NCI-H146 (cell line): ENCODE measurements at places on chromosomes 2 and 18.

- no peak for DNase-seq
These were observed 161.3 kb upstream of the UBE2E3 start for GRCh38 chr2:180819106-180819505.

DNA sequence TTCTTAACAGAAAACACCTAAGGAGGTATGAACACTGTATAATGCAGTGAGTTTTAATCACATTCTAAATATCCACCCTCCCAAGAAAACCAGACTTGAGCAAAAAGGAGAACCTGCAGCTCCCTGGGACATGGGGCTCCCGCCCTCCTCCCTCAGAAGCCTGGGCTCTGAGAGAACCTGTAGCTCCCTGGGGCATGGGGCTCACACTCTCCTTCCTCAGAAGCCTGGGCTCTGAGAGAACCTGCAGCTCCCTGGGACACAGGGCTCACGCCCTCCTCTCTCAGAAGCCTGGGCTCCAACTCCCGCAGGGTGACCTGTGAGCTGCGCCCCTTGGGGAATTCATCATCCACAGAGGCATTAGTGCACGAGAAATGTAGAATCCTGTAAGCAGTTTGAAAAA is 222.9 kb downstream of the SNTG2 start:
- DNase-seq, result no peak

DNA sequence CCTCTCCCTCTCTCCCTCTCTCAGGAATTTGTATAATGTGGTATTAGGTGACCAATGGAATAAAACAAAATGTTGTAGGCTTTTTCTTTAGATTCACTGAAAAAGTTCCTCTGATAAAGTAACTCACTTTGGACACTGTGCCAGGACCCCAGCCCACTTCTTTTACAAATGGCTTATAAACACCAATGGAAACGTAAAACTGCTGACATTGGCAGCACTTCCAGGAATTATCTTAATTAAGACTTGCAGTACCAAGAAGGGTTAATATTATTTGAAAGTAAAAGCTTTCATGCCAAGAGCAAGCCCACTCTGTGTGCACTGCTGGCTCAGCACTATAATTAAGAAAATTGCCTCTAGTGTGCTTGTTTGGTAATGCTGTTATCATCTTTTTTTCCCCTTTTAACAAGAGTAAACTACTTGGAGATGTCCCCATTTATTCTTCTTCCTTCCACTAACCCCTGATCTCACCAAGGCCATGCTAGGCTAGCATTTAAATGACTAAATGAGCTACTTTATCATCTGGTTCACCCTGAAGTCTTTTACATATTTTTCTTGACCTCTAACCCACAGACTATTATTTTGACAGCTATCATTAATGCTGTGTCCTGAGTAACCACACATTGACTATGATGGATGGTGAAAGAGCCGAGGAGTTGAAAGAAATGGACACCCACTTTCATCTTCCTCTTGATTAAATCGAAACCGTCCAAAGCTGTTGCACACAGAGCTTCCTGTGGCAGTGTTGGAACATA is 232.2 kb upstream of the ETAA1 start:
- peak; percentile 22 for DNase-seq

DNA sequence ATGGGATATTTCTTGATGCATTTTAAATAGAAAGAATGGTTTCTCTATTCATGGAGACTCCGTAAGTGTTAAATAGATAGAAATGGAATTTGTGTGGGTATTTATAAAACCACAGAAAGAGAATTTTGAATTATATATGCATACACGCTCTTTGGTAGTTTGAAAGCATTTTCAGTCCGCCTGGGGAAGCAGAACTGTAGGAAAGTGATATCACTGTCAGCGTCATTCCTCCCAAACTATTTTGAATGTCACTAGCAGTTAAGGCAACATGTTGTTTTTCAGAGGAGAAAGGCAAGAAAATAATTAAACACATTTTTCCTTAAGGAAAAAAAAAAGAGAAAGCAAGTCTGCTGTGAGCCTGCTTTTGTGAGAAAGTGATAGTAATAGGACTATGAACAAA is 8.7 kb upstream of the ERMN start:
- no peak for DNase-seq

DNA sequence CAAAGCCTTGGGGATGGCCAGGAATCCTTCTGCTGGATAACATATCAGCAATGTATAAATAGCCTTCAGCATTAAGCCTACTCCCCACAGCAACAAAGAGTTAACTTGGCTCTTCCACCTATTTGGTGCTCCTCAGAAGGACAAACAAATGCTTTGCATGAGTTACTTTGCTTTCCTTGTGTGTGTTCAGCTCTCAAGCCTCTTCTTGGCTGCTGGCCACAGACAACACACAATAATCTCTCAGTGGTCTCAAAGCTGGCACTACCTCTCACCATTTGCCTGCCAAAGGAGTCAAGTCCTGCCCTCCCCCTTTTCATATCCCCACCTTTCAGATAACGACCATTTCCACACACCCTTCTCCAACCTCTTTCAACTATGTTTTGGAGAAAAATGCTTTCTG is 17.5 kb downstream of the FTCDNL1 start:
- DNase-seq, result no peak

DNA sequence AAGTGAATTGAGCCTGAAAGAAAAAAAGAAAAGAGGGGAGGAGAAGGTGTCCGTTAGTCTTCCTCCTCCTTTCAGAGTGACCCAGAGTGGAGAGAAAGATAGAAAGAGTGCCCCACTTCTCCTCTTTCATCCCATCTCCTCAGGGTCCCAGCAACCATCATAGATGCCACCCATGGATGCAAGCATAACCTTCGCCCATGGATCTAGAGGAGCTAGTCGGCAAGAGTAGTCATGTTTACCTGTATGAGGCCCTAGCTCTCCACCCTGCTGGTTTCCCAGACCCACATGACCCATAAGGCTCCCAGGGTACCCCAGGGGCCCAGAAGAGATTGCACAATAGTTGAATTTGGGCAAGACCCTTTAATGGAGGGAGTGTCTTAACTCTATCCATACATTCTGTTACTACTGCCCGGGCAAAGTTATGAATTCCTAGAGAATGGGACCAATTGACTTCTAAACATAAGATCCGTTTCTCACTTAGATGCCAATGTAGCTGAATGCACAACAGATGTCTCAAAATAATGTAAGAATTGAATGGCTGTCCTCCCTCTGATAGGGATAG is 56.1 kb upstream of the CDCA7 start:
- no peak for DNase-seq

- peak; percentile 29 for DNase-seq
These were observed 88.0 kb downstream of the COMMD1 start for GRCh38 chr2:61993422-61994024.

DNA sequence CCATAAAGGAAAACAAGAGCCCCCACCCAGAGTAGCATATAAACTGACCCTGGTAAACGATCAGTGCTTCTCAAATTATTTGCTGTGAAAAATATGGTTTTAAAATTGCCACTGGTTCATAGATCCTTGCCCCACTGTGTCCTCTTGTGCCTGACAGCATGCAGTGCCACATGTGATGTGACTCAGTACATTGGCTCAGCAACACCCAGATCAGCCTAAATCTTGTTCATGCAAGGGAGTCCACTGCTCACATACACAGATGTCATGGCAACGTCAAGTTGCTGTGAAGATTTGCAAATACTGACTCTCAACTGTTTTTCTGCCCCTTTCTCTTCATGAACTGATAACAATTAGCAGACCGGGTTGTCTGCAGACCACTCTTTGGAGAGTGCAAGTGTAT is 91.0 kb downstream of the TMEM182 start:
- no peak for DNase-seq

DNA sequence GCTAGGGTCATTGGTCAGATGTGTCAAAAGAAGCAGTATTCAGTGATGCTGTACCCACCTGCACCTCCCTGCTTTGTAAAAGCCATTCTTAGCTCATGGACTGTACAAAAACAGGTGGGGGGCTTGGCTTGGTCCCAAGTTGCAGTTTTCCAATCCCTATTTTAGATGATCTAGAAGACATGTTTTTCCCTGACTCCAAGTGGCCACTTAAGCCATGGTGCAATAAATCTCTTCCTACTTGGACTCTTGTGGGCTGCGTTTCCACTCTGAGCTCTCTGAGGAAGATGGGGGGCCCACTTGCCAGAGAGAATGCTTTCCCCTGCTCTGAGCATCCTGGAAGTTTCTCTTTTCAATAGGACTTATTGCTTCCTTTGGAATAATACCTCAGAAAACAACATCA is 57.0 kb upstream of the SPP2 start:
- DNase-seq, result no peak

GRCh38 chr2:189709501-189710221 is 35.2 kb downstream of the ANKAR start:
- DNase-seq, result no peak

- no peak for DNase-seq
These were observed 533.5 kb upstream of the NRP2 start for GRCh38 chr2:205148755-205149154.

DNA sequence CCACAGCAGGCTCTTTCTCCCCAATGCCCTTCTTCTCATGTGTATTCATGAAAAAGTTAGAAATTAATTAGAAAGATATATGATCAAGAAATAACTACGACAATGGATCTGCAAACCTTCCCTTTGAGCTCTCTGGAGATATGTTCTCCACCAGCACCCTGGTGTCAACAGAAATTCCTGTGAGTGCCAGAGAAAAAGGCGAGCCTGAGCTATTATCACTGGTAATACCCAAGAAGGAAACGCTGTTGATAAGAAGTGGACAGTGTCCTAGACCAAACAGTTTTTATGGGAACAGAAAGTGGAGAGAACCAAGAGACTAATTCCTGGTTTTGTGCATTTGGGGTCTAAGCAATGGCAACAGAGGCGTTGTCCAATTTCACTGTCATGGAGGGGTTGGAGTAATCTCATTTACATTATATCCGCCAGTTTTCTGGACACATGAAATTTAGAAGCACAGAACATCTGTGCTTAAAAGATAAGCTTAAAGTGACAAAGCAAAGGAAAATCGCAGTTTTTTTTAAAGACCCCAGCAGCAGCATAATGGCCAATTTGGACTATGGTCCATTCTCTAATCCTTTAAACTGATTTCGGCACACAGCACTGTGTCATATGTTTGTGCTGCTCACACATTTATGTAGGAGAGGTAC is 47.2 kb upstream of the CDC42EP3 start:
- DNase-seq, result no peak

DNA sequence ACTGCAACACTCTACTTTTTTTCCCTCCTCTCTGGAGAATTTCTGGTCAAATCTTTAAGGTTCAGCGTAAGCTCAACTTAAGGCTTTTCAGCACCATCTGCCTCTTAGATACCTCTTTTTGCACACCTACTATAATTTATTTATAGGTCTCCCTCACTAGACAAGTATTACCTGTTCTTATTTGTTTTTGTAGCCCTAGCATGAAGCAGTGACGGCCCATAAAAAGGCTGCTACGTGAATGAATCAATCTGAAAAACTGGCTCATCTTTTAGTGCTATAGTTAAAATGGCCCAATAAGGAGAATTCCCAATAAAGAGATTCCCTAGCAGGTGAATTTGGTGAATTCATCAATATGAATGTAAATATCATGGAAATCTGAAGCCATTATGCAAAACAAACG is 6.5 kb downstream of the RNF149 start:
- DNase-seq, result no peak

- DNase-seq, result peak; percentile 81
These were observed 339.4 kb downstream of the CMPK2 start for GRCh38 chr2:6526093-6526824.

GRCh38 chr18:57697426-57697825 is 75.8 kb upstream of the NARS1 start:
- no peak for DNase-seq

GRCh38 chr2:233544200-233544610 is 22.4 kb downstream of the USP40 start:
- no peak for DNase-seq

DNA sequence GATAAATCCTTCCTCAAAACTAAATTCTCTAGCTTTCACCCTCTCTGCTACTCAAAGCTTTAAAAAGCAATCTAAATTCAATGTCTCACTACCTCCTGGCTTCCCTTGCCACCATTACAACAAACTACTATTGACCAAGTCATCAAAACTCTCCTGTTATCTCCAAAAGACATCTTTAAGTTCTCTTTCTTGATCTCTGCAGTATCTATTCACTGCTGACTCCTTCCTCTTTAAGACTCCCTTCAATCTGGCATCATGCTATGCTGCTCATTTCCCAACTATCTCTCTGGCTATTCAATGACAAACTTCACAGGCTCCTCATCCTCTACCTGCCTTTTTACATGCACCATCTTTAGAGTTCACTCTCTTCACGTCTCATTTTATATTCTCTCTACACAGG is 5.9 kb downstream of the PPP3R1 start:
- DNase-seq, result no peak

DNA sequence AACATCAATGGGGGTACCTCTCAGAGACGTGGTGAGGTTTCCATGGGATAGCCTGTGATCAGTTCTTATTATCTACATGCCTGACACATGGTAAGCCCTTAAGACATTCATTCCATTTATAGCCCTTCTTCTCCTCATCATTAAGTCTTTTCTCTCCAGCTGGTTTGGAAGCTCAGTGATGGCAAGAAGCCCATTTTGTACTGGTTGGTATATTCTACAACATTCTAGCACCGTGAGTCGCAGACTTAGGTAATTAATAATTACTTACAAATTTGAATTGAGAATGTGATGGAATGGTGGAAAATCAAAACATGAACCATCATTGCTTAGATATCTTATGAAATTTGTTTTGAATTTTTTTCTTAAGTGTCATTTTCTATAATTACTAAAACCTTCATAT is 472.6 kb downstream of the DLGAP1 start:
- no peak for DNase-seq

DNA sequence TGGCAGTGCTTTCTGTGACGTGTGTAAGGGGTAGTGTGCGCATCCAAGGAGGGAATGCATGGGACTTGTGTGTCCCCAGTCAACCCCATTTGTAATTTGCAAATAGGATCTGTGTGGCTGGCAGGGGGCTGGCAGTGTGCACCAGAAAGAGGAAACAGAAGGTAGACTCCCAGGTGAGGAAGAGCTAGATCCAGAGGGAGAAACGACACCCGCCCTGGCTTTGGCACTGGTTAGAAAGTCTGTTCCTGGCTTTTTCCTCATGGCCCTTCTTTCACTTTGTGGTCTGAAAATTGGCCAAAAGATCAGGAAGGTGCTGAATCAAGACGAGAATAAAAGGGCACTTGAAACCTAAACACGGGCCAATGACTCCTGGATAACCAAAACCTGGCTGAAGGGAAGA is 33.3 kb downstream of the PRKCE start:
- no peak for DNase-seq

GRCh38 chr2:95333888-95334338 is 36.8 kb downstream of the KCNIP3 start:
- DNase-seq, result no peak
